ENCODE measurements at places on chromosomes 16 and 17.

DNA sequence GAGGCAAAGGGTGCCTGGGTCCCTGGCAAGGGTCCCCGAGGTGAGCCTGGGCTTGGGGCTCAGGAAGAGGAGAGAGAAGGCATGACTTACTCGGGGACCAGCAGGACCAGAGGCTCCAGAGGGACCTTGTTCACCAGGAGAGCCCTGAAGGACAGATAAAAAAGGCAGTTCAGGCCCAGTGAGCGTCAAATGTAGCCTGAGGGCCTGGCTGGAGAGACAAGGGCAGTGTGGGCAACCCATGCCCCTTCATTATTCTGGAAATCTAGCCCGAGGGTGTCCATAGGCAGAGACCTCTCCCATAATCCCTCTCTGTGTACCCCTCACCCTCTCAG lies 14.1 kb downstream of the COL1A1 start:
- no peak for DNase-seq

DNA sequence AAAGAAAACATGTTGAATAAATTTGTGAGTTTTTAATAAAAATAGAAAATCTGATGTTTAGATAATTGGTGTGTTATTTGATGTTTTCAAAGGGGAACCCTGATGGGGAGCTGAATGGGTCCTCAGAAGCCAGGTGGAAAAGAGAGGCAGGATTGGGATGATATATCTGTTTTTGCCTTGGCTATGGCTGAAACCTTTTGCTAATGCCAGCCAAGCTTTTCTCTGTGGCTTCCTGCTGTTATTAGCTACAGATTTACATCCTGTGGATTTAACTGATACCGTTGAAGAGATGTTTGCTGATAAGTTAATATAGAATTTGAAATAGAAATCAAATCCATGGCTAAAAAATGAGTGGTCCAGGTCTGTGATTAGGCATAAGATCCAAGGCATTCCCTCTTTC lies 4.2 kb upstream of the AATF start:
- no peak for DNase-seq

DNA sequence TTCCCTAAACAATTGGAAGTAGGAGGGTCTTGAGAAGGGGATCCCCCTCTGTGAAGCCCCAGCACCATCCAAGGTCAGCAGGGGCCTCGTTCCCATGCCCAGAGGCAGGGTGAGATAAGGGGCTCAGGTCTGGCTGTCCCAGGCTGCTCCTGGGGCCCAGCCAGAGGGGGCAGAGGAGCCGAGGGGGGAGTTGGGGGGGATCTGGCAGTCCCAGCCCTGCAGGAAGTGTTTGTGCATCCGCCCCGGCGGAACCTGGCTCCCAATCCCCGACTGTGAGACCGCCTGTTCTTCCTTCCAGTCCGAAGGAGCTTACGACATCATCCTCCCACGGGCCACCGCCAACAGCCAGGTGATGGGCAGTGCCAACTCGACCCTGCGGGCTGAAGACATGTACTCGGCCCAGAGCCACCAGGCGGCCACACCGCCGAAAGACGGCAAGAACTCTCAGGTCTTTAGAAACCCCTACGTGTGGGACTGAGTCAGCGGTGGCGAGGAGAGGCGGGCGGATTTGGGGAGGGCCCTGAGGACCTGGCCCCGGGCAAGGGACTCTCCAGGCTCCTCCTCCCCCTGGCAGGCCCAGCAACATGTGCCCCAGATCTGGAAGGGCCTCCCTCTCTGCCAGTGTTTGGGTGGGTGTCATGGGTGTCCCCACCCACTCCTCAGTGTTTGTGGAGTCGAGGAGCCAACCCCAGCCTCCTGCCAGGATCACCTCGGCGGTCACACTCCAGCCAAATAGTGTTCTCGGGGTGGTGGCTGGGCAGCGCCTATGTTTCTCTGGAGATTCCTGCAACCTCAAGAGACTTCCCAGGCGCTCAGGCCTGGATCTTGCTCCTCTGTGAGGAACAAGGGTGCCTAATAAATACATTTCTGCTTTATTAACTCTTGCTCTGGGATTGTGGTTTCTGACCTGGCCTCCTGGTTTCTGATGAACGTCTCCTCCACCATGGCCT lies 14.9 kb downstream of the GPRC5C start:
- no peak for DNase-seq

- no peak for DNase-seq
Measured at GRCh38 chr16:55872130-55872529, 3.0 kb downstream of the CES5A start.

GRCh38 chr17:61511480-61512182 lies 59.4 kb downstream of the TBX4 start:
- DNase-seq: no peak

- DNase-seq: no peak
Measured at GRCh38 chr17:61568219-61569072, 22.6 kb downstream of the NACA2 start.
